ENCODE measurements at places on chromosomes 7 and 10.

GRCh38 chr7:40008223-40008815 is 58.3 kb downstream of the CDK13 start:
- no peak for DNase-seq

- no peak for DNase-seq
Measured at GRCh38 chr10:66586073-66586472, 339.8 kb upstream of the LRRTM3 start.

DNA sequence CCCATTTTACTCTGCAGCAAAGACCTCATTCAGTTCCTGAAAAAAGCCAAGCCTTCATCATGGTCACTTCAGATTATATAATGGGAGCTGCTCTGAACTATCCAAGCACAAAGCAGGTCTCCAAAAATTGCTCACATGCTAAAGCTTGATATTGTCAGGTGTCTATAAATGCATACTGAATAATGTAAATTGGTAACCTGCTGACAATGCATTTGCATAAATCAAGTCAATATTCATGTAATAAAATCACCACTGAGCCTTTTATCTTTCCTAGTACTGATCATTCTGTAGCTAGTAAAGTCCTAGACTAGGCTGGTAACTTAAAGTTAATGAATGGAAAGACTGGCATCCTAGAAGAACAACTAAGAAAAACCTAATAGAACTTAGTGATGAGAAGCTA is 188.3 kb downstream of the IMMP2L start:
- DNase-seq: no peak

DNA sequence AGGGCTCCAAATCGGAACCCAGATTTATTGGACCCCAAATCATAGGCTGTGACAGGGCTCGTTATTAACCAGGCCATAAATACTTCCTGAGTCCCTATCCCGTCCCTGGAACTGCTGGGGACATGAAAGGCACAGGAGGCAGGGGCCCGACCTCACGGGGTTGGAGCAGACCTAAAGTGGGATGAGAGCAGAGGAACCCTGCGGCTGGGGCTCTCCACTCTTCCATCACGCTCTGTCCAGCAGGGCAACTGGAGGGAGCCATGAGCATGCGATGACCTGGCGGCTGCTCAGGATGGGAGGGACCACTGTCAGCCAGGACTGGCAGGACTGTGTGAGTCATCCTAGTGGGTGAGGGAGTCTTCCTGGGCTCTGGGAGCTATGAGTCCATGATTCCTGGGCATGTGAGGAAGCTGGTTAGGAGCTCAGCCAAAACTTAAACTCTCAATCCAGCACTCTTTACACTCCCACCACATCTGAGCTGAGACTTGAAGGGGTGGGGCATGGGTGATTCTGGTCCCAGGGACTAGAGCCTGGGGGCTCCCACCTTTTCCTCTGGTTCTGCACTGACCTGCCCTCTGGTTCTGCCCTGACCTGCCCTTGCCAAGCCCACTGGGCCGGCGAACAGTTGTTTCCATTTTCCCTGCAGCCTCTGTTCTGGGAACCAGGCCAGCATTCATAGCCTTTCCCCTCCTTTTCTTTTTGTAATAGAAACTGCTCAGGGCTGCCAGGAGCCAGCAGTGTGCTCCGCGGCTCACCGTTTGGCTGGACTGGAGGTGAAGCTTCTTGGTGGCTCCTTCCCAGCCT is 47.1 kb downstream of the SYPL1 start:
- DNase-seq: no peak

- DNase-seq: peak; percentile 20
Measured at GRCh38 chr10:29734962-29735627, 100.3 kb upstream of the SVIL start.

GRCh38 chr10:86065711-86066251 is 300.8 kb downstream of the GRID1 start:
- no peak for DNase-seq

GRCh38 chr7:95199779-95200558 is 124.4 kb downstream of the PON1 start:
- DNase-seq: no peak

DNA sequence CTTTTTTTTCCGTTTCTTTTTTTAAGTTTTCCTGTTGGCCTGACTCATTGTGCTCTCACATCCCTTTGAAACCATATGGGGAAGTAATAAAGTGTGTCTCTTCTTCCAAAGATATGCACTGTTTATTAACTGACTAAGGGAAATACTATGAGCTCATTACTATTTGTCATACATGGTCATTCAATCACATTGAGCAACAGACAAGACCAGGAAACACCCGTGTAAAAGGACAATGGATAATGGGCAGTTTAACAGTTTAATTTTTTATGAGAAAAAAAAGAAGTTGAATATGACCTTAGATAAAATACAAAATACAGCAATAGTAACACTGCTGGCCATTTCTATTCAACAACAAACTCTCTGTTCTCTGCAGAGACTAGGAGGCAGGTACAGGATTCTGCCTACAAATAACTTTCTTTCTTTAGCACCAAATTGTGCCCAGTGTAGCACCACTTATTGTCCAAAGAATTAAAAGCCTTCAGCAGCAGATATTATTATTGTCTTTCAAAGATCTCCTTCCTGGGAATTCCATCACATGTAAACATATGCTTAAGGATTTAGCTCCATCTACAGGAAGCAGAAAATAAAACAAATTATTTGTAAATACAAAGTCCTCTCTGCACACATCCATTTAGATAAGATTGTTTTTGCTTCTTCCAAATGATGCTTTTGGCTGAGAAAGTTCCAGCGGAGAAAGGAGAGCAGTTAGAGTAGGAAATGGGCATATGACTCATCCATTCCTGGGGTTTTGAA is 55.0 kb upstream of the AKR1E2 start:
- DNase-seq: no peak

- no peak for DNase-seq
Measured at GRCh38 chr10:116256752-116257259, 16.2 kb downstream of the GFRA1 start.

DNA sequence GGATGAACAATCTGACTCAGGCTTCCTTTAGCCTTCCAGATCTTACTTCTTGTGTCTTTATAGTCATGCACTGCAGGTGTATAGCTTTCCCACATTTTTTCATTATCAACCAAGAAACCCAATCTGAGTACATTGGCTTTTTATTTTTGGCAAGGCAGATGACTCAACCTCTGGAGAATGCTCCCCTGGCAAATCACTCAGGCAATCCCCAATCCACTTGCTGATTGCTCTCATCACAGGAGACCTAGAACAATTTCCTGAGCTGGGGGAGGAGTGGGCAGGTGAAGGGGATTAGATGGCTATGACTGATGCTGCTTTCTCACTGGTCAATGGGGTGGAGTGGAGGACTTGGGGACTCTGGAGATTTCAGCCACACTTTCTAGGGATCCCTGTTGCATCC is 134.4 kb downstream of the SLC16A9 start:
- DNase-seq: no peak

DNA sequence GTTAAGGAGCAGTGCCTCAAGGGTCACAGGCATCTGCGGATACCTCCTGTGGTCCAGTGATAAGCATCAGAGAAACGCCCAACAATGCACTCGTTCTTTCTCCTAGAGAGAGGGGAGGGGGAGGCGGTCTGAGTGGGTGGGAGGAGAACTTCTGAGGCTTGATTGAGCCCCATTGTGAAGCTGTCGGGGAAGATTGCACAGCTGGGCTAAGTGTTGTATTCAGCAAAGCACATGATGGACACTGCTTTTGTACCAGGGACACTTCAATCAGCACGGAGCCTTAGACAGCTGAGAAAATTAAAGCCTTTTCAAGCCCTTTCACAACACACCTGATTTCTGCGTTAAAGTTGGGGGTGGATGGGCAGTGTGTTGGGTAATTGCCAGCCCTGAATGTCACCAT is 230.3 kb upstream of the GHITM start:
- no peak for DNase-seq

Data from stimulated activated CD8-positive, alpha-beta memory T cell treated with anti-CD3 and anti-CD28 coated beads, Interleukin-7, amount 100 ng/mL, for 24 hours (primary cell).